NCI-H1930 (cell line): ENCODE measurements at places on chromosomes 12 and 14.

GRCh38 chr14:96686126-96686525, 111.1 kb upstream of the VRK1 start:
- no peak for DNase-seq

DNA sequence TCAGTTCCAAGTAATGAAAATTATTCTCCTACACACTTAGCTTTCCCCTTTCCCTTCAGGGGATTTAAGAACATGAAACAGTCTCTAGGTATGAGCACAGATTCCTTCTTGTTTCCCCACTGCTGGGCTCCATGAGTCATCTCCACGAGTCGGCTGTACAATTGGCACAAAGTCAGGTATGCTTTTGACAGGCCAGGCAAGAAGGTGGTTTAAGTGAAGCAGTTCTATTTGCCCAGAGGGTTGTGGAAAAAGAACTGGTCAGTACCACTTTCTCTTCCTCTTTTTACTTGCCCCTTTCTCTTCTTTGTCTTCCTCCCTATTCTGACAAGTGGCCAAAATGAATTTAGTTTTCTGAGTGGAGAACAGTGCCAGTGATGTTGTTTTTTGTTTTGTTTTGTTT, 16.3 kb downstream of the DYNC1H1 start:
- DNase-seq = no peak

DNA sequence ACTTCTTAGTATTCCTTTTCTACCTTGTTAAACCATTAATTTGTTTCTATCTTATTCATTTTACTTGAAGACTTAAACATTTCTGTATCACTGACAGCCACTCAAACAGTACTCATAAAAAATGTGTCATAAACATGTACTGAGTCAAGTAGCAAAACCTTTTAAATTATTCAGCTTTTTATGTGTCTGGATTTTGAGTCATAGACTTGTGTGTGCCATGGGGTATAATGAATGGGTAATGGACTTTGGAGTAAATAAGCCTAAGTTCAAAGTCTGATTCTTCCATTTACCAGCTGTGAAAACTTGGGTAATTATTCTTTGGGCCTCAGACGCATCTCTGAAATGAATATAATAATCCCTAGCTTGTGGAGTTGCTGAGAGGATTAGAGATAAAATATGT, 199.0 kb downstream of the RAD51B start:
- no peak for DNase-seq

DNA sequence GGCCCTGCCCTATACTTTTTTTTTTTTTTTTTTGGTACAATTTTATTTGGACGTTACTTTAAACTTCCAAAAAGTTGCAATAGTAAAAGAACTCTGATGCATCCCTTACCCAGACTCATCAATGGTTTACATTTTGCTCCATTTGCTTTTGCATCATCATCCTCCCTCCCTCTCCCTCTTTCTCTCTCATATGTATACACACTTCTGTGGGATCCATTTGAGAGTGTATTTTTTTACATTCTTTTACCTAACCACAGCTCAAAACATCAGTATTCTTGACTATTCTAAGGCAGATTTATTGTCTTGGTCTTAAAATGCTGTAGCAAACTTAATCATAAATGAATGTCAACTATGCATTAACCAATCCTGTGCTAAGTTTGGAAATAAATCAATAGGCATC, 111.6 kb downstream of the PRICKLE1 start:
- DNase-seq = no peak

GRCh38 chr12:48388460-48388859, 37.7 kb upstream of the ZNF641 start:
- DNase-seq = no peak

- DNase-seq = no peak
These were observed 27.5 kb downstream of the A2ML1 start for GRCh38 chr12:8849876-8850275.

DNA sequence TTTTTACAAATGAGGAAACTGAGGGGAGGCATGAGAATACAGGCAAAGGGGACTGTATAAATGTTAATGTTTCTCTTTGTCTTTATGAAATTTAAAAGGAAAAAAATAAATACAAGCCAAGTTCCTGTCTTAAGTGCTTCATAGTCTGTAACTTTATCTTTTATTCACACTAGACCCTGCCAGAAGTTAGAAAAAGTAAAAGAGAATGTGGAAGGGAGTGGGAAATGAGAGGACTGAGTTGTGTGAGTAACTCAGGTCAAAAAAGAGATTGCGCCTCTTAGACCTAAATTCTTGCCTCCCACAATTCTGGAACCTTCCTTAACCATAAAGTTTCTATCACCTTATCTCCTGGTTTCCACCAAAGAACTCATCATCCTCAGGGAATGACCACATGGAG, 141.1 kb downstream of the KICS2 start:
- DNase-seq = no peak
